Left renal cortex interstitium (tissue), 4 donors: ENCODE measurements at places on chromosomes 1 and 21. TPM values are rescaled to one million over a fixed set of nuclear protein-coding genes. Genes with fewer than 3 reads are reported as not detected.

Gene PTGER3
- polyA plus RNA-seq = 52.3 TPM

- no peak for DNase-seq
Observed at GRCh38 chr1:11729498-11730428, 6.2 kb upstream of the AGTRAP start.

- DNase-seq = no peak
Observed at GRCh38 chr1:109290998-109291397, 8.1 kb upstream of the PSRC1 start.

- no peak for DNase-seq
Observed at GRCh38 chr1:230210326-230210980, 143.4 kb downstream of the GALNT2 start.

Gene CDK18
- polyA plus RNA-seq = 39.5 TPM

Gene CFHR2
- polyA plus RNA-seq = not detected

GRCh38 chr21:38478782-38479181, 19.5 kb downstream of the ERG start:
- DNase-seq = no peak

DNA sequence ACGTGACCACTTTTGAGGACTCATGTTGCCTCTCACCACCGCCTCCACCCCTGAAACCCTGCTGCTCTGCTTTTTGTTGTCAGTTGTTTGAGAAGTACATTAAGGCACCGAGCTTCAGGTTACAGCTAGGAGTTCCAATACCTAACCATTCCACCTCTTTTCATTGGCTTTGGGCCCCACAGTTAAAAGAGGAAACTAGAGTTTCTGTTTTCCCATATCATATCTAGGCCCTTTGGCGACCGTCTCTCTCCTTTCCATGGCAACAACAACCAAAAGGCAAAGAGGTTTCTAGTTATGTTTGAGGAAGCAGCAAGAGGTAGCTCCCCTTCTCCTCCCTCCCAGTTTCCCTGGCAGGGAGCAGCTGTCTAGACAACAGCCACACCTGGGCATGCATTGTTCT, 5.9 kb downstream of the ANKRD35 start:
- DNase-seq = no peak

Gene MLLT11
- polyA plus RNA-seq = 24.0 TPM

Gene ZNF593OS
- 0.41 TPM for polyA plus RNA-seq

DNA sequence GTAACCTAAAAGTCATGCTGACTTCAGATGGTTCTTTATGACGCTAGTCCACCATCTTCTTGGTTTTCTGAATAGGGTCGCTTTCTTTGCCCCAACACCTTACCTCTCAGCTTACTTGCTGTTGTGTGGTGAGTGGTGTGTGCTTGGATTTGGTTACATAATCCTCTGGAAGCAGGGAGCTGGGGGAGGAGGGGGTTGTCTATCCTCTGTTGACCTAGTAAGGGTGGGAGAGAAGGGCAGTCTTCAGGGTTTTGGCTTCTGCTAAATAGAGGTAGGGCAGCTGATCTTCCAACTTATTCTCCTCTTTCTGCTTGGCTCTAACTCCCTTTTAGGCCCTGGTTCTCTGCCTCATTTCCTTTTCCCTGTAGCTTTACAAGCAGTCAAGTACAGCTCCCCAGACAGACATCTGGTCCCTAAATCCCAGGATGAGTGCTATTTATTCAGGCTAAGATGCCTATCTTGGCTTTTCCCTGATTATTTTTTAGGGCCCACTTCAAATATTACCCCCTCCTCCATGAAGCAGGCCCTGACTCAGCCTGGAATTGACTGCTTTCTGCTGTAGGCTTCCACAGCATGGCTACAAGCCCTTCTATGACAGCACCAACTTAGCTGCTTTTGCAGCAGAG, 6.4 kb upstream of the REN start:
- no peak for DNase-seq

GRCh38 chr1:116001739-116002487, 25.6 kb downstream of the SLC22A15 start:
- DNase-seq = no peak

- no peak for DNase-seq
Observed at GRCh38 chr1:51756290-51756689, 122.2 kb downstream of the NRDC start.

Gene S1PR1
- polyA plus RNA-seq = 21.1 TPM

Gene AGRN
- polyA plus RNA-seq = 318 TPM
